ENCODE measurements at places on chromosomes 13 and 19.

DNA sequence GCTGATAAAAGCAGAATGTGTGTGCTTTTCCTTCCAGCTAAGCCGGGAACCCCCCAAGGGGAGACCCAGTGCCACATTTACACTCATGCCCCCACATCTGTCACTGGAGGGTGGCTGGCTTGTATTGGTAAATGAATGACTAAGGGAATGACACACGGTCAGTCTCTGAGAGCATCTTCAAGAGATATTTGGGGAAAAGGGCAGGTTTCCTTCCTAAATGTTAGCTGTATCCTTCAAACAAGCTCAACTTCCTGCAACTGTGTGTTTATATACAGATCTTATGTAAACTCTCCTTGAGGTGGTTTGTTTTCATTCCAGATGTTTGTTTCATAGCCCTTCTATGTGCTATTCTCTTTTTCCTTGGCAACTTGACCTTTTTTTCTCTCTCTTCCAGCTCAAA is 192.6 kb downstream of the COL4A1 start:
- DNase-seq, result no peak

DNA sequence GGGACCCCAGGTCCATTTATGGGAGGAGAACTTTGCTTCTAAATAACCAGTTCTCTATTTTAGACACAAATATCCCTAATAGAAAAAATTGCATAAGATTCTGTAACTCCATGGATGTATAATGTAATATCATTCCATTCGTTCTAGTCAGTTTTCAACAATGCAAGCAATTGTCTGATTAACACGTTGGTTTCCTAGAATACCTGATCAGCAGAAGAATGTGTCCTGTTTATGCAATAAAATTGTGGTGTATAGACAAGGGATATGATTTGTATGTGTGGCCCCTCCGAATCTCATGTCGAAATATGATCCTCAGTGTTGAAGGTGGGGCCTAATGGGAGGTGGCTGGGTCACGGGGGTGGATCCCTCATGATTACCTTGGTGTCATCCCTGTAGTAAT is 62.1 kb downstream of the RUBCNL start:
- no peak for DNase-seq

DNA sequence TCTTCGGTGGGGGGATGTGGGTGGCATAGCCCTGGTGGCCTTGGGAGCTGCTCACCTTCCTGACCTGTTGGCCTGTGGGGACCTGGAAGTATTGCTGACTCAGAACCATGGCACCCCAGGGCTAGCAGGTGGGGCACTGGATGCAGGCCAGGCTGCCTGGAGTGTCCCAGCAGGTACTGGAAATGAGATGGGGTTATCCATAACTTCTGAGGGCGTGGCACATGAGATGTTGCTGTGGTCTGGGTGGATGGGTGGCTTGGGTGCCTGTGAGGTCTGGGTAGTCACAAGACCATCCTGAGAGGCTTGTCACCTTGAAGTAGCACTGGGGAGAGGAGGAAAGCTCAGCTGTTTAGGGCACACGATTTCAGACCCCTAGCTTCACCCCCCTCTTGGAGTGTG is 636 bp upstream of the RNF225 start:
- no peak for DNase-seq

- no peak for DNase-seq
These were observed 675.8 kb downstream of the DIAPH3 start for GRCh38 chr13:59487883-59488282.

Measured in HT1080 (cell line).